ENCODE measurements at places on chromosomes 1 and 21.

DNA sequence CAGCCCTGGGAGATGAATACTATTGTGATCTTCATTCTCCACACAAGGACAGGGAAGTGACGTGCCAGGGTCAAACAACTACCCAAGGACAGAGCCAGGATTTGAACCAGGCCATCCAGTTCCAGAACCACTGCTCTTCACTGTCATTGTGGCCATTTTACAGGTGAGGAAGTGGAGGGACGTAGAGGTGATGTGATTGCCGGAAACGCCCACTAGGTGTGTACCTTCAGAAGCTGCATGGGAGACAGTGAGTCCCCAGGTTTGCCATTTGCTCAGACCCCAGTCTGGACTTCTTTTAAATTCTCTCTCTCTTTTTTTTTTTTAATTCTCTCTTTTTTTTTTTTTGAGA lies 207.6 kb upstream of the TMEM51 start:
- DNase-seq, result no peak

DNA sequence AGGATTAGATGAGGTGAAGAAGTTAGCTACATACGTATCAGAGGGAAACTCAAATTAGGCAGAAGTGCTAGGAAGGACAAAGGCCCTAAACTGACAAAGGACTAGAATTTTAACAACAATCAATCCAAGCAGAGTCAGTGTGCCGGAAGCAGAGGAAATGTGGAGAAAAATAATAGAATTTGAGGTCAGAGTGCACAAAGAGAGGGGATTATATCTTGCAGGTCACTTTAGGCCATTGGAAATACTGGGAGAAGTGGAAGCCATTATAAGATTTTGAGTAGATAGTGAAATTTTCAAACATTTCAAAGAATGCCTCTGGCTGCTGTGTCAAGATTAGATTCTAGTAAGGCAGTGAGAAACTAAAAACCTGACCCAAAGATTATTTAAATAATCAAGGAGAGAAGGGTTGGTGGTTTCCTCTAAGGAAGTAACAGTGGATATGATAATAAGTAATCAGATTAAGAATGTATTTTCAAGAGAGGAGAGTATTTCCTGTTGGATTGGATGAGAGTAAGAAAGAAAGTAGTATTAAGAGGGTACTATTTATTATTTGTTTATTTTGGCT lies 889.2 kb upstream of the NCAM2 start:
- no peak for DNase-seq

GRCh38 chr1:233735847-233736246 lies 121.9 kb downstream of the KCNK1 start:
- no peak for DNase-seq

- no peak for DNase-seq
These were observed 23.3 kb downstream of the LEMD1 start for GRCh38 chr1:205398586-205398985.

GRCh38 chr1:20180844-20181207 lies 5.1 kb upstream of the UBXN10 start:
- DNase-seq, result no peak

GRCh38 chr1:94792473-94793295 lies 27.5 kb upstream of the SLC44A3 start:
- no peak for DNase-seq

DNA sequence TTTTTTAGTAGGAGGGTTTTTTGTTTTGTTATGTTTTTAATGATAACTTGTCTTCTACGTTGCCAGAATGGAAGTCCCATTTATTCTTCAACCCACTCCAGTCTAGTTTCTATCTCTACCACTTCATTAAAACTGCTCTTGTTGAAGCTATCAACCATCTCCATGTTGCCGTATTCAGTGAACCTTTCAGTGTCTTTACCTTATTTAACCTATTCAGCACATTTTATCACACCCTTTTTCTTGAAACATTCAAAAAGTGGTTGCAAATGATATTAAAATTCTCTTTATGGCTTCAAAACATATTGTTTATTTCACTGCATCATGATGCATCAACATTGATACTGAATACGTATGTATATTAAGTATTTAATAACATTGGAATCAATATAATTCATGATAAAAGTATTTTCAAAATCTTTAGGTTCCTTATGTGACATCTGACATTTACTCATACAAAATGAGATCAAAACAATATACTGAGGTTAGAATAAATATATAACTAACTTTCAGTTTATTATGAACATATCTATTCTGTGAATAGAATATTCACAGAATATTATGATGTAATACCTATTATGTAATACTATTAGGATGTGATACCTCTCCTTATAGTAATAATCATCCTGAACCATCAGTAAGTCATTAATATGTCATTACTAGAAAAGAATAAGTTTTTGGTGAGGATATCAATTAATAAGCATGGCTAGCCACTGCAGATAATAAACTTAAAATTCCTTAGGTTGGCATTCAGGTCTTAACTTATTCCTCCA lies 52.0 kb upstream of the ADAR start:
- DNase-seq, result no peak

GRCh38 chr1:115274467-115274866 lies 63.6 kb downstream of the NGF start:
- DNase-seq, result no peak

GRCh38 chr1:50701706-50702317 lies 258.3 kb downstream of the FAF1 start:
- no peak for DNase-seq

- DNase-seq, result peak; percentile 18
These were observed 78.6 kb upstream of the SOD1 start for GRCh38 chr21:31580866-31581276.

- DNase-seq, result no peak
These were observed 58.3 kb upstream of the ANGPTL3 start for GRCh38 chr1:62539028-62539447.

GRCh38 chr1:51736702-51737101 lies 119.8 kb downstream of the OSBPL9 start:
- DNase-seq, result no peak

DNA sequence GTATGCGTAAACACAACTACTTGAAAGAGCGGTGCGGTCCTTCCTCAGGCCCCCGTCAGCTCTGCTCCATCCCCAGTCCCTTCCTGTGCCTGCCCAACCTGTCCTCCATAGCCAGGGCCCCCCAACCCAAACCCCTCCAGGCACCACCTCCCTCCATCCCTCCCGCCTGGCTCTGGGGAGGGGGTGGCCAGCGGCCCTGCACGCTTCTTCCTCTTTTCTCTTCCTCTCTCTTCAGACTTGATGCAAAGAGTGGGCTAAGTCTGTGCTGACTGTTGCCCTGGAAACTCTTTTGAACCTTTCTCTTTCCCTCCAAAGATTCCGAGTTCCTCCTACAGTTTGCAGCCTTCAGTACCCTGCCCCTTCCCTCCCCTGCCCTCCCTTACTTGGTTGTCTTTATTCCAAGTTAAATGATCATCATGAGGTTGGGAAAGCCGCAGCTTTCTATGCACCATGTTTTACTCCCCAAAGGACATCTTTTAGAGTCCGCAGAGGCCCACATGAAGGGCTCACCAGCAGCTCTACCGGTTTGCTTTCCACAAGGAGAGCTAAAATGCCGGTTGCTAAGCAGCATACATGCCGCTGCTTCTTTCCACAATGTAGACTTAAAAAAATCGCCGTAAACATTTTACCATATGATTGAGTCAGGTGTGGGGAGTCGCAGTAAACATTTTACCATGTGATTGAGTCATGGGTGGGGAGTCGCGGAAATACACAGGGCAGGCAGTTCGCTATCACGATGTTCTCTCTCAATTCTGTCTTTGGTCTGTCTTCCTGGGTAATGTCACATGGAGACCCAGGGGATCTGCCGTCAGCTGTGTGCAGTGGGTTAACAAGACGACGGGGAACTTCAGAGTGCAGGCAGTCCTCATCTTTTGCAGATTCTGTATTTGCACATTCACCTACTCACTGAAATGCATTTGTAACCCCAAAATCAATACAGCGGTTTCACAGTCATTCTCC lies 525.3 kb downstream of the KIF26B start:
- no peak for DNase-seq

GRCh38 chr1:87840767-87841166 lies 512.1 kb downstream of the LMO4 start:
- no peak for DNase-seq

GRCh38 chr1:160621633-160622413 lies 25.0 kb downstream of the SLAMF1 start:
- DNase-seq, result no peak

- no peak for DNase-seq
These were observed 2.0 kb downstream of the FCER1G start for GRCh38 chr1:161216945-161217712.

- DNase-seq, result no peak
These were observed 14.7 kb upstream of the CFAP126 start for GRCh38 chr1:161382214-161383019.

DNA sequence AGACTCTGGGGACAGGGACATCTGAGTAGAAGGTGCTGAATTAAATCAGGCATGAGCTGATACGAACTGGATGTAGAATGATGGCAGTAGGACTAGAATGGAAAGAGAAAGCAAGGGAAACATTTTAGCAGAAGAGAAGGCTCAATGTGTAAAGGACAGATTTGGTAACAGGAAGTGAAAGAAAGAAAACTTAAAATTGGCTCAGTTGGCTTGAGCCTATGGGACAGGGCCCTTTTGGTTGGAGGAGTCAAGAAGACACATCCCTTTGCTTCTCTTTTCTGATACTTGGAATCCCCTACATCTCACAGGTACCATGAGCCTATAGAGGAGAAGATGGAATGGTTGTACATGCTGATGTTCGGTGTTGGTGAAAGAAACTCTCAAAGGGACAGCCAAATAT lies 300.6 kb upstream of the PLXNA2 start:
- DNase-seq, result no peak

DNA sequence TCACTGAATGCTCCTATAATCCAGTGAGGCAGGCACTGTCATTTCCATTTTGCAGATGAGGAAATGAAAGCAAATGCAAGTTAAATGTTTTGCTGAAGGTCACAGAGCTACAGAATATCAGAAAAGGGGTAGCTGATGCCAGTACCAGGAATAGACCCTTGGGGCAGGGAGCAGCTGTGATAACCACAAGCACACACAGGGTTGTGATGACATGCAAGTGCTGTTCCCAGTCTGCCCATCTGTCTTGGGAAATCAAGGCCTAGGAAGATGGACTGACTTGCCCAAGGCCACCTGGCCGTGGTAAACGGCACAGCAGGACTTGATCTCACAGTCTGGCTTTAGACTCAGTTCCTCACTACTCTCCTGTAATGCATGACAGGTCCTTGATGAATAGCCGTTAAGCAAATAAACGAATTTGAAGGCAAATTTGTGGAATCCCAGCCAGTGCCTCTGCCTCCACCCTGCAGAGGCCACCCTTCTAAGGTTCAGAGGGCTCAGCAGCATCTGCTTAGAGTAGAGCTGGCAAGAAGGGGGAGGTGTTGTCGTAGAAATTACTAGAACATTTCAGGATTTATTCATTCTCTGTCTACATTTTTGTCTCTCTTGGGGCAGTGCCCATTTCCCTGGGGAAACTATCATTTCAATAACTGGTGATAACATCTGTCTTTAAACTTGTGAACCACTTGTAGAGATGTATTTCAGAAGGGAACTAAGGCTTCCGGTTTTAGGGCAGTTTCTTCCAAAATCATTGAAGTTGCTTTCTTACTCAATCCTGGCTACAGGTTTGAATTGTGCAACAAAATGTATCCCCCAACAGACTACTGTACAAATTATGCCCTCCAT lies 53.2 kb upstream of the MRPS6 start:
- no peak for DNase-seq

DNA sequence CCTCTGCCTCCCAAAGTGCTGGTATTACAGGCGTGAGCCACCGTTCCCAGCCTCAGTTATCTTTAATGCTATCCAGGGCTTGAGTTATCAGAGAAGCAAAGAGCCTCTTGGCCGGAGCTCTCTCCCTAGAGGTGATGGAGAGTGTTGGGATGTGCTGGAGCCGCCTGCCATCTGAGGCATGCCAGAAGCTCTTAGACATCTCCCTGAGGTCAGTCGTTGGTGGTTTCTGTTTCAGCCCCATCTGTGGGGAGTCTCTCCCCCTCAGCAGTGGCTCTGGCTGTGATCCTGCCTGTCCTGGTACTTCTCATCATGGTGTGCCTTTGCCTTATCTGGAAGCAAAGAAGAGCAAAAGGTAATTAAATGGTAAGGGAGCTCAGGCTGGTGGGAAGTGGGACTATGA lies 11.6 kb upstream of the ZNF691 start:
- DNase-seq, result no peak

- no peak for DNase-seq
These were observed 74.4 kb downstream of the ACTL8 start for GRCh38 chr1:17829579-17829978.

DNA sequence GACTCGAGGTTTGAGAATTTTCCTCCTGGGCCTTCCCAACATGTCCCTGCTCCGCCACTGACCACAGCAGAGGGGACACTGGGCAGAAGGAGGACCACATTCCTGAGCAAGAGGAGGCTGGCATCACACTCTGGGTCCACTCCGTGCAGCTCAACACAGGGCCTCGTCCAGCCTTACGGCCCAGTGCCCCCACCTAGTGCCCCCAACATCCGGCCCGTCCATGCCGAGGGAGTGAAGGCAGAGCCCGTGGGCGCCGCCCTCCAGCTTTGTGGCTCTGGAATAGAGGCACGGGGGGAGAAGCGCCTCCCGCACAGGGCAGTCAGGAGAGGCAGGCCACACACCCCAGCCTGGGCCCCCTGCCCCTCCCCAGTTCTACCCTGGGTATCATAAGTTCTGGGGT lies 158.3 kb downstream of the NPHP4 start:
- DNase-seq, result no peak

- DNase-seq, result no peak
These were observed 9.2 kb upstream of the SERTAD4 start for GRCh38 chr1:210223226-210223904.

DNA sequence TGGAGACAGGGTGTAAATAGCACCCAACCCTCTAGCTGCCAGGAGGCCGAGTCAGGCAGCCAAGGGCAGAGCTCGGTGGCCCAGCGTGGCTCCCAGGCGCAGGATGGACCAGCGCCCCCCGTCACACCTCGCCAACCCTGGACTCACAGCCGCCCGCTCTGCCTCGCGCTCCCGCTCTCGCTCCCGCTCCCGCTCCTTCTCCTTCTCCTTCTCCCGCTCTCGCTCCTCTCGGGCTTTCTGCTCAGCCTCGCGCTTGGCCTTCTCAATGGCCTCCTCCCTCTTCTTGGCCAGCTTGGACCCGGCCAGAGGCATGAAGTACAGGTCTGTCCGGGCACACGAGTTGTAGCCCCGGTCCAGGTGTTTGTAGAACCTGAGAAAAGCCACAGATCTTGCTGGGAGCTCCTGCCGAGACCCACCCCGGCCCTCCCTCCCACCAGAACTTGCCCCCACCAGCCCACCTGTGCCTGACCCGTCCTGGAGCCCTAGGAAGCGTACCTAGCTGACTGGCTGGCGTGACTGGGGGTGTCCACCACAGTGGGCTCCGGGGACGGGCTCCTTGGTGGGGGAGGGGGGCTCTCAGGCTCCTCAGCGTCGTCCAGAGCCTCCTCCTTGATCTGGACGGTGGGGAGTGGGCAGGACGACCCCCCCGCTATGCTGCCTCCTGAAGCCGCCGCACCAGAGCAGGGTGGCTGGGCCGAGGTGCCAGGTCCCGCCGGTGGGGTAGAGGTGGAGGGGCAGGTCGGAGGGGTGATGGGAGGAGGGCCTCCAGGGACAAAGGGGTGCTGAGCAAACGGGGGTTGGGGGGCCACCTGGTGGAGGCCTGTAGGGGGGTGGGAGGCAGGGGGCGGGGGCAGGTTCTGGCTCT lies 41.9 kb downstream of the SLC45A1 start:
- DNase-seq, result no peak

GRCh38 chr1:161864577-161864976 lies 98.5 kb downstream of the ATF6 start:
- DNase-seq, result no peak

Measured in nucleus accumbens (tissue), 56 donors.